ENCODE measurements at places on chromosomes 5 and 9.

- no peak for DNase-seq
Observed at GRCh38 chr9:114307899-114308267, 15.0 kb upstream of the ORM1 start.

DNA sequence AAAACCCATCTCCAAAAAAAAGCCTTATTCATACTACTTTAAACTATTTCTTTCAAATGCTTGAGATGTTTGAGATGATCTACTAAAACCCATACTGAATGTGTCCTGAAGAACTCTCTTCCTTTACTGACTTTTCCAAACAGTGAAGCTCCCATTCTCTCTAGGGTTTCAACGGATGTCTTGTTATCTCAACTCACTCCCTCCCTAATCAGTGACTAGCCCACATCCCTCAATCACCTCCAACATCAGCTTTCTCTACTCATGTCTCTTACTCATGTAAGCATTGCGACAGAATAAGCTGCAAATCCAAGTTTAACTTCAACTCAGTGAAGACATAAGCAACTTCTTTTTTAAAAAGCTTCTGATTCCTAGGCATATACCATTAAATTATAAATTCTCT is 42.1 kb downstream of the WDR41 start:
- no peak for DNase-seq

GRCh38 chr9:98964911-98965336 is 21.2 kb downstream of the COL15A1 start:
- no peak for DNase-seq

GRCh38 chr5:54387659-54388232 is 67.8 kb upstream of the HSPB3 start:
- DNase-seq, result no peak

DNA sequence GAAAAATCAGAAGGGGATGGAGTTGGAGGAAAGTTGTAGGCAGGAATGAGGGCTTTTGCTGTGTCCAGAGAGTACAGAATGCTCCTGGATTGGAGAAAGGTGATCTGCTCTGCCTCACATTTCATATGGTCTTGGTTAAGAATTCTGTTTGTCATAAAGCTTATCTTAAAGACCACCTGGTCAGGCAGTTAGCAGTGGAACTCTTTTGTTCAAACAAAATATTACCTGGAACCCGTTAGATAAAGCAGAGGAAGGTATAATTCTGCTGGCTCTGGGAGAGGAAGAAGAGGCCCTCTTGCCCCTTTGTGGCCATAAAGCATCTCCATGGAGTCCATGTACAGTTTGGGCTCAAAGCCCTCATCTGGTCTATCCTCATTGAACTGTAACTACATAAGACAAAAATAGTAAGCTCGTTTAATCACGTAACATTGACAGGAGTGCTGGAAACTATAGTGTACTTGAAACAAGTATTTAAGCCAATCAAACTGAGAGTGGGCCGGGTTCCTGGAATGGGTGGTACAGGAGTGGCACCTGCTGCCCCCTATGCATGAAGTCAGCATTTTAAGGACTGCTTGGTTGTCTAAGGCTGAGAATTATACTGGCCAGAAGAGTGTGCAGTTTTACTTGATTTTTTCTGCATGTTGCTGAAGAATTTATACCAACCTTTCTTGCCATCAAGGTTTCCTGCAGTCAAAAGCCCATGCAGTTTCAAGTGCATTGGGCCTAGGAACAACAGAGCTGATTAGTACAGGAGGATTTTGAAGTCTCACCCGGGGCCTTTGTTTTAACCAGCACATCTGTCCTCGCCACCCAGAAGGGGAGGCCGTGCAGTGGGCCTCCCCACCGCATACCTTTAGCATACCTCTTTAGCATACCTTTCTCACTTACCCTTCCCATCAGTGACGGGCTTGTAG is 39.9 kb downstream of the STXBP1 start:
- no peak for DNase-seq

- DNase-seq, result no peak
Observed at GRCh38 chr9:117307701-117308100, 107.2 kb downstream of the ASTN2 start.

DNA sequence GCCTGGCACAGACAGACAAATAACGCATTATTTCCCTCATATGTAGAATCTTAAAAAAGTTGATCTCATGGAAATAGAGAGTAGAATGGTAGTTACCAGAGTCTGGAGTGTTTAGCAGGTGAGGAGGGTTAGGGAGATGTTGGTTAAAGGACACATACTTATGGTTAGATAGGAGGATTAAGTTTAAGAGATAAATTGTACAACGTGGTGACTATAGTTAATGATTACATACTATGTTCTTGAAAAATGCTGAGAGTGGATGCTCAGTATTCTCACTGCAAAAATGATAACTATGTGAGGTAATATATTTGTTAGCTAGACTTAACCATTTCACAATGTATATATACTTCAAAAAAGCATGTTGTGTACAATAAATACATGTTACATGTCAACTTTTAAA is 38.0 kb downstream of the CERT1 start:
- no peak for DNase-seq

DNA sequence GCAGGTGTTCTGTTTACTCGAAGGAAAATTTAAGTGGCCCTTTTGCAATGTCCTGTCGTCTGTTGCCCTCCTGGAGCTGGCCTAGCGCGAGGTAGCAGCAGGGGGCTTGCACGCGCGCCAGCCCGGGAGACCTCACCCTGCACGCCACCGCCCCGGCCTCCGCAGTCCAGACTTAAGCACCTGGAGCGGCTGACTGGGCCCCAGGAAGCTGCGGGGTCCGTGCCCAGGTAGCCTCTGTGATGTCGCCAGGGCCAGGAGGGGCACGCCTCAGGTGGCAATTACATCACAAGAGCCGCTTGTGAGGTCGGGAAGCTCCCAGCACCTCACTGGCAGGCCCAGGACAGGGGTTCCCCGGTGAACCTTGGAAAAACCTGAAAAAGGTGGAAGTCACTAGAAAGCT is at the start of gene SAXO1:
SAXO1 (minus strand) TSS at position 195 of the 400 bp plus-strand sequence. CDS start 301 bp downstream, outside the sequence.
- DNase-seq, result no peak

DNA sequence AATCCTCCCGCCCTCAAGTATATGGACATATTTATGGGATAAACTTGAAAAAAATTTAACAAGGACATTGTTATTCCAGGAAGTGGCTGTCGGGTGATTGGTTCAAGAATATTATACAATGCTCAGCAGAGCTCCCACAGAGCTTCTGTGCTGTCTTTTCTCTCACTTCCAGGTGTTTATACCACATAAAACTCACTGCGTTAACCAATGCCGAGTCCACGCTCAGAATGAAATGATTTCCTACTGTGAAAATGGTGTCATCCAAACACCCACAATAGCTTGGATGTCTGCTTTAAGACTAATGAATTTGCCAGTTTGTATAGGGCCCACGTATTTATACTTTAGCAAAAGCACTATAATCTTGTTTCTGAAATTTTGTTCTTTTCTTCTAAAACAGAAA is 368.2 kb downstream of the NDUFS4 start:
- DNase-seq, result no peak

GRCh38 chr5:90551376-90551775 is 7.2 kb upstream of the ADGRV1 start:
- DNase-seq, result no peak

Measured in hematopoietic multipotent progenitor cell treated with erythropoietin and hydrocortisone succinate and interleukin-3 and kit ligand, for 17 days (in vitro differentiated cells).